ENCODE measurements at places on chromosomes 13 and 19.

DNA sequence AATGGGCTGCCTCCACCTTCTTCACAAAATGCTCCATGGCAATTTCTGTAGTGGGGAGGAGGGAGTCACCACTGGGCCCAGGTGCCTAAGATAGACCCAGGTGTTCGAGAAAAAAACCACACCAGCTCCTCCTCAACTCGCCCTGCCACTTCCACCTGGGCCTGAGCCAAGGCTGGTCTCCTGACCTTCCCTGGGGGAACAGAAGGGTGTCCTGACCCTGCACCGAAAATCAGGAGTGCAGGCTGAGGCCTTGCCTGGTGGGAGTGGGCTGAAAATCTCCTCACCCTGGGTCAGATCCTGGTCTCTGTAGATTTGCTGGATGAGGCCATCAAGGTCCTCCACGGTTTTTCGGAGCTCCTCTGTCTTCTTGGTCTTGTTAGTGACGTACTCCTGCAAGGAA, 17.6 kb upstream of the AKAP8 start:
- no peak for DNase-seq

- peak; percentile 32 for DNase-seq
These were observed 2.6 kb upstream of the MCEMP1 start for GRCh38 chr19:7674010-7675005.

DNA sequence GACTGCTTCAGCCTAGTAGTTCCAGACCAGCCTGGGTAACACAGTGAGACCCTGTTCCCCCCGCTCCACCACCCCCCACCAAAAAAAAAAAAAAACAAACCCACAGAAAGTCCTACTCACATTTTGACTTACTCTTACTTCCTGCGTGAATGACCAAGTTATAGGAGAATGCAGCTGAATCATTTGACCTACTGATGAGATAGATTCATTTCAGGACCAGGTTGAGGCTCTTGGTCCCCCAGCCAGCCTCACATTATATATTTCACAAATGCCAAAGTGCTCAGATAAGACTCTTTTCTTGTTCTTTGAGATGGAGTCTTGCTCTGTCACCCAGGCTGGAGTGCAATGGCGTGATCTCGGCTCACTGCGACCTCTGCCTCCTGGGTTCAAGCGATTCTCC, 70.2 kb downstream of the KLF5 start:
- no peak for DNase-seq

GRCh38 chr13:79709471-79709870, 228.5 kb downstream of the NDFIP2 start:
- DNase-seq: no peak

GRCh38 chr19:24127601-24128000, 40.6 kb downstream of the ZNF254 start:
- no peak for DNase-seq

DNA sequence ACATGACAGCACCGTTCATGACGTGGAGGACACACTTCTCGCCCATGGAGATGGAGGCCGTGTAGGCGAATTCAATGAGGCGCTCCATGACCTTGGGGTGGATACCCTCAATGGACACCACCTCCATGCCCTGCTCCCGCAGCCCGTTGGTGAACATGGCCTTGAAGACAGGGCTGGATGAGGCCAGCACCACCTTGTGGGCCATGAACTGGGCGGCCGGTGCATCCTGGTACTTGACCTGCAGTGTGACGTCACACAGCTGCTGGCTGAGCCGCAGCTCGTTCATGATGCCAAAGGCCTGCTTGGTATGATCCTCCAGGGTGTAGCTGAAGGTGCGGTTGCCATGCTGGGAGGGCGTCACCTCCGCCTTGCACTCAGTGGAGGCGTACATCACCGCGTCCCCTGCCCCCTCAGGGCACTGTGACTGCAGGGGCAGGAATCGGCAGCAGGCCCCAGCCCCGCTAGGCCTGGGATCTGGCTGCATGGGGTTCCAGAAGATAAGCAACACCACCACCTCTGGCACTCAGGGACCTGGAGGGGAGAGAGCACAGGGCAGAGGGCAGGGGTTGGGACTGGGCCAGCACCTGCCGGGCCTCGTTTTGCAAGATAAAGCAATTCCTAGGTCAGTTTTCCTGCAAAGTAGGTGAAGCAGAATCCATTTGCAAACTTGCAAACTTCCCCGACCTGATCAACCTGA, 3.5 kb downstream of the KEAP1 start:
- DNase-seq: no peak
